Tibial nerve (tissue), 4 donors: ENCODE measurements at places on chromosomes 7 and 10.
A peak's percentile ranks its signal among the peaks of the same experiment; 100 is the strongest.

DNA sequence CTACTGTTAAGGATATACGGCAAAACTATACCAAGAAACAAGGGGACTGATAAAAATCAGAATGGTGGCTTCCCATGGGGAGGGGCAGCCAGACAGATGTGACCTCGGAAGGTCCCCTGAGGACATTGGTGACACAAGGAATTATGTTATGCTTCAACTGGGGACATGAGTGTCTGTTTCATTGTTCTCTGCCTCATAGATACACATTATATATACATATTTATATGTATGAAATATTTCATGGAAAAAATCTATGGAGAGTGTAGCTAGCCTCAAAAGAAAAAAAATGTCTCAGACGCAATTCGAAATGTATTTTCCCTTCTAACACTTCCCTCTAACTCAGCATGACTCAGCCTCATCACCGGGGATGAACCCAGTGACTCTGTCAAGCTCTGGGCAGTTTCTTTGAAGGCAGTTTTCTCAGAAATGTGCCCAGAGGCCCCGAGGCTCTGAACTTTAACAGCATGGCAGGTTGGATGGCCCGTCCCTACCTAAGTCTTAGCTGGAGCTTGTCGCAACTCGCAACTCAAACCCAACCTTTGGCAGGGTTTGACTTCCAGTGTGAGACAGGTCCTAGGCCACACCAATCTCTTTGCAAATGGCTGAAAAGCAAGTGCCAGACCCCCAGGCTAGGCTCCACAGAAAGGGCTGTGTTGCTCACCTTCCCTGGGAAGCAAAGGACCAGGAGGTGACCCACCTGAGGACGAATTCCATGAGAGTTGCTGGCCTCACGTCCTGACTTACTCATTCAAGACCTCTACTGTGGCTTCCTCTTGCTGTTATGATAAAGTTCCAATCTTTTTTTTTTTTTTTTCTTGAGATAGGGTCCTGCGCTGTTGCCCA lies 86.9 kb downstream of the CARD11 start:
- no peak for DNase-seq

GRCh38 chr7:17357952-17358351 lies 59.5 kb downstream of the AHR start:
- no peak for DNase-seq

- no peak for DNase-seq
Observed at GRCh38 chr10:86313621-86314041, 53.0 kb downstream of the GRID1 start.

DNA sequence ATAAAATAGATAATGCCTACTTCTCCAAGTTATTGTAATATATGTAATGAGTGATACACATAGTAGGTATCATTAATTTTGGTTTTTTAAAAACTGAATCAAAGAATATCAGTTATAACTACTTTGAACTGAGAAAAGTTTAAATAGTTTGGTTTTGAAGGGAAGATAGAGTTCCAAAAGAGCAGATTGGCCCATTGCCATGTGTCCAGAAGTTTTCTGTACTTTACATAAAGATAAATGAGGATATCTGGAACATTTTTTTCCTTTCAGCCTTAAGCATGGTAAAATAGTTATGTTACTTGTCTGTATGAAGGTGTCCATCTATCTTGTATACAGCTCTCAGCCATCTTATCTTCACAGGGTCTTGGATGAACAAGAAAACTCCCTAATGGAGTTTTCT lies 97.9 kb upstream of the MXI1 start:
- DNase-seq, result no peak

DNA sequence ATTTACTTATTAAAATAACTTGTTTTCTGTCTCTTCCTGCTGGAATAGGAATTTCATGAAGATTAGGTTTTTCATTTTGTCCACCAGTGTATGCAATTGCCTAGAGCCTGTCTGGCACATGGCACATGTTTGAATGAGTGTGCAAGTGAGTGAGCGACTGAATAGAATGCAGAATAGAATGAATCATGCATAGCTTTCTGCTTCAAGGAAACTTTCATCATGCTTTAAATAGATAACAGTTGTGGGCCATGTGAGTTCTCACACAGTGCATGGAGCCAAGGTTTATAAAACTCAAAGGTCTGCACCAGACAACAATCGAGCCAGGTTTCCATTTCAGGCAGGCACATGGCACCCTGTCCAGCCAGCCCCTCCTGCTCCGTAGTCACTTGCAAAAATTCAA lies 74.2 kb upstream of the HECW1 start:
- no peak for DNase-seq

DNA sequence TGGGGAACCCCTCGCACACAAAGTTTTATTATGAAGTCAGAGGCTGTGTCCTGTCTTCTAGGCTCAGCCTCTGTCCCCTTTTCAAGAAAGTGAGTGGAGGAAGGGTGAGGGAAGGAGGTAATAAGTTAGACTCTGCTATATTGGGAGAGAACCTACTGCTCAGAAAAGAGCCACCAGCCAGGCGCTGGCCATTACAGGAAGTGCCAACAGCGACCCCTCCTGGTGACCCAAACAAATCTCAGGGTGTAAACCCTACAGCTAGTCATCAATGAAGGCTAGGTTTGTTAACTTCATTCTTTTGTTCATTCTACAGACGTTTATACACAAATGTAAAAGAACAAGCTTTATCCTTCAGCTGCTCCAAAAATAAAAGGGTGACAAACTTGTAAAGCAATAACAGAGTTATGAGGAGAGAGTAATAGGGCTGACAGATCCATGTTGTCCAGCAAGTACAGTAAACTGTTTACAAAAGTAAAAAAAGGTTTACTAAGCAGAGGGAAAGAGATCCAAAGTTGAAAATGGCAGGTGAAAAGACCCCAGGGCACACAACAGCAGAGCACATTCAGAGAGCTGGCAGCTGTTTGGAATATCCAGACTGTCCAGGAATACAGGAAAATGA lies 82.7 kb downstream of the FAM204A start:
- DNase-seq, result no peak

DNA sequence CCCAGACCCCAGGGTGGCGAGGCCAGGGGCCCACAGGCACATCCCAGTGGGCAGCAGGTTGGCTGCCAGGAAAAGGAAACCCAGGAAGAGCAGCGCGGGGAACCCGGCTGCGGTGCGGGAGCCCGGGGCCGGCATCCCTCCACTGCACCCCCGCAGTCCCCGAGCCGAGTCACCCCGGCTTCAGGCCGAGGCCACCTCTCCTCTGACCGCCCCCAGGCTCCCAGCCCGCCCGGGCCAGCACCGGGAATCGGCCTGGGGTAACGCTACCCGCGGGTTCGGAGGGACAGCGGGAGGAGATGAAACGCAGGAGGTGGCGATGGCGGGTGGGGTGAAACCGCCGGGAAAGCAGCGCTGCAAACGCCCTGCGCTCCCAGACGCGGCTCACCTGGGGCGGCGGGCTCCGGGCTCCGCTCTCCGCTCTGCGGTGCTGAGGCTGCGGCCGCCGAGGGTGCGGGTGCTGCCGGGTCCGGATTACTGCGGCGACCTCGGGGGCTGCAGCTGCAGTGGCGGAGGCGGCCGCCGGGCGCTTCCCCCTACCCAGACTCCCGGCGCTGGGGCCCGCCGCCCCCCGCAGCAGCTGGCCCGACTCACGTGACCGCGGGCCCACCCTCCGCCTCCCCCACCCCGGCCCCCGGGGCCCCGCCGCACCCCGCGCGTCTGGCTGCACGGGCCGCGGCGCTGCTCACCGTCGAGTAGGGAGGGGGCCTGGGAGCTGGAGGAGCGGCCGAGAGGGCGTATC lies at the start of gene SCRN1:
SCRN1 (minus strand) TSS at position 545 of the 739 bp plus-strand sequence. CDS start 20,734 bp downstream, outside the sequence.
- DNase-seq, result peak; percentile 16

GRCh38 chr10:131667561-131667960 lies 233.2 kb upstream of the PPP2R2D start:
- DNase-seq, result no peak

GRCh38 chr7:75739796-75740672 lies 1.3 kb upstream of the HIP1 start:
- DNase-seq, result no peak

DNA sequence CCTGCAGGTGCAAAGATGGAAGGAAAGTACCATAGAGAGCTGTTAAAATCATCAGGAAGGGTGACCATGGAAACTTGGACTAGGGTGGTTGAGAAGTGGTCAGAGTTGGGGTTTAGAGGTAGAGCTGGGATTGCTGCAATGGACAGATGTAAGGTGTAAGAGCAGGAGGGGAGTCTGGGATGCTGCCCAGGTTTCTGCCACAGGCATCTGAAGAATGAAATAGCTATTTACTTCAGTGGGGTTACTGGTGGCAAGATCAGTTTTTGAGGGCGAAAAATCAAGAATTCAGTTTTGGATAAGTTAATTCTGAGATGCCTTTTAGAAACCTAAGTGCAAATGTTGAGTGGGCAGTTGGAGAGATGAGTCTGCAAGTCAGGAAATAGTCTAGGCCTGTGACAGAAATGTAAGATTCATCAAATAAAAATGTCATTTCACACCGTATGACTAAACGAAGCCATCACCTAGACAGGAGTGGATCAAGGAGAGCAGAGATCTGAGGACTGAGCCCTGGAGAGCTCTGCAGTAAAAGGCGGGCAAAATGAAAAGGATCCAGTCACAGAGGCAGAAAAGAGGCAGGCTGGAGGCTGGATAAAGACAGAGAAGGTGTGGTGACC lies 22.7 kb upstream of the TOMM7 start:
- DNase-seq, result no peak

- peak; percentile 4 for DNase-seq
Observed at GRCh38 chr7:130882396-130882795, 148.4 kb upstream of the KLF14 start.

DNA sequence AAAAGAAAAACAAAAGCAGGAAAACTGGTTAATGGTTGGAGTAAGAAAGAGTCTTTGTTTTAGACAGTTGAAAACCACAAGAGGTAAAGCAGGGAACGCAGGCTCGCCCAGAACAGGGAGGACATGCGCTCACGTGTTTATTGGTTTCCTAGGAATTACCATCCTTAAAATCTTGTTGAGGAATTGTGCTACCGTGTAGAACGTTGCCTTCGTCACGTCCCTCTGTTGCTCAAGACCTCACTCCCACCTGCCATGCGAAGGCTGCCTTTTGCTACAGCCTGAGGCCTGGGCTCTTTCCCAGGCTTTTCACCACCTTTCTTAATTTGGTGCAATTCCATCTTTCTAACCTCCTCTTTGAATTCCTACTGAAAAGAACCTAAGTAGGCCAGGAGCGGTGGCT lies 61.6 kb upstream of the CAMK1D start:
- DNase-seq, result no peak

DNA sequence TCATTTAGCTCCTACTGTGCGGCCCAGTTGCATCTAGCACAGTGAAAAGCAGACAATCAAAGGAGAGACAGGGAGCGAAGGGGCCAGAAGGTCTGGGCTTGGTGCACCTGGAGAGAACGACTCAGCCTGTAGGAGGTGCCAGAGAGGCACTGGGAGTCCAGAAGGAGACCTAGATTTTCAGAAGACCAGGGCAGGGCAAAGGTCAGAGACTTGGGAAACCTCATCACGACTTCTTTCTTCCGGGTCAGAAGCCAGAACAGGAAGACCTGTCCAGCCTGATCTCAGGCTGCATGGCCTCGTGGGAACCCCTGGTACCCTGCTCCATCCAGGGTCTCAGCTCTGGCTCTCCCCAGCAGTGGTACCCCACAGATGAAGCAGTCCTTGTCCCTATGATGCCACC lies 5.2 kb downstream of the AGAP3 start:
- no peak for DNase-seq

- DNase-seq, result no peak
Observed at GRCh38 chr7:96402913-96403312, 81.0 kb upstream of the SLC25A13 start.

GRCh38 chr7:68984306-68984705 lies 614.0 kb upstream of the AUTS2 start:
- no peak for DNase-seq

- no peak for DNase-seq
Observed at GRCh38 chr7:74289659-74290552, 699 bp downstream of the CLIP2 start.

DNA sequence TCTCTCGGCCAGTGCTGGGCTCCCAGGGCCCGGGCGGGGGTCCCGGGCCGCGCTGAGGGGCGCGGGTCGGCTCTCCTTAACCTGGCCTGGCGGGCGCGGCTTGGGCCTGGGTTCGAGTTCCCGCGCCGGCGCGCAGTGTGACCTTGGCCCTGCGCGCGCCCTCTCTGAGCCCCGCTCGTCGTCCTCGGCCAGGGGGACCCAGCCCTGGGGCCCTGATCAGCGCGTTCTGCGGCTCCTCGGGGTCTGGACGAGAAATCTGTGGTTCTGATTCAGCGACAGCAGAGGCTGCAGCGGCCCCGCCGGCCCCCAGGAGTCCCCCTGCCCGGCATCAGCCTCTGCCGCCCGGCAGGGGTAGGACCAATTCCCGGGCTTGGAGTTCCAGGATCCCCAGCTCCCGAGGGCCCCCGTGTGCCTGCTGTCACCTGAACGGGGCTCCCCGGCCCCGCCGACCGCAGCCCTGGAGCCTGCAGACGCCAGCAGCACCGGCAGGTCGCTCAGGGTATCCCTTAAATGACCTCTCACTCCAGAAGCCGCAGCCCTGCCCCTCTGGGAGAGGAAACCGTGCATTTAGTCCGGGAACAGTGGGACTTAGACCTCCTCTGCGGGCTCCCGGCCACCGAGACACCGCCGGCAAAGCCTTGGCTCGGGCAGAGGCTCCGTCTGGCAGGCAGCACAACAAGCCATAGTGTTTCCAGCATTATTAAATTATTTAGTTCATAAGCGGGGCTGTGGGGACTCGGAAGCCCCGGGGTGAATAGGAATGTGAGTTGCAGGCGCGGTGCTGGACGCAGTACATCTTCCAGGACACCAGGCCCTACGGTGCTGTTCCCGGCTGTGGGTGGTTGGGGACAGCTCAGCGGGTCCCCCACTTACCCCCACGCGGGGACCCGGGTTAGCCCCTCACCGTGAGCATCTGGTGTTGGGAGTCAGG lies 572 bp downstream of the CHST12 start:
- no peak for DNase-seq

DNA sequence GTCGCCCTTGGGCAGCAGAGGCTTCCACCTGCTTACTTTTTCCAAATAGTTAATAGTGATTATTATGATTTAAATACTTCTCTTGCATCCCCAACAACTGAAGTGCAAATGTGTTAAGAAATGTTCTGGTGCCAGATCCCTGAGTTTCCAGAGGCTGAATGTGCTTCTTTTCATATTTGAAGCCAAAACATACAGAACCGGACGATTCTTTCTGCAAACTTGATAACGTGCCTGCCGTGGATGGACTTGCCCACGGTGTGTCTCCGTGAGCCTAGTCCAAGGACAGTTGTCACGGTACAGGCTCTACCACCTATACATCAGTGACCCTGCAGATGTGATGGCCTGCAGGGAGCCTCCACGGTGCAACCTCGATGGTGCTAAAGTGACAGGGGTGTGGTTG lies 198.6 kb upstream of the LYZL2 start:
- DNase-seq, result no peak

DNA sequence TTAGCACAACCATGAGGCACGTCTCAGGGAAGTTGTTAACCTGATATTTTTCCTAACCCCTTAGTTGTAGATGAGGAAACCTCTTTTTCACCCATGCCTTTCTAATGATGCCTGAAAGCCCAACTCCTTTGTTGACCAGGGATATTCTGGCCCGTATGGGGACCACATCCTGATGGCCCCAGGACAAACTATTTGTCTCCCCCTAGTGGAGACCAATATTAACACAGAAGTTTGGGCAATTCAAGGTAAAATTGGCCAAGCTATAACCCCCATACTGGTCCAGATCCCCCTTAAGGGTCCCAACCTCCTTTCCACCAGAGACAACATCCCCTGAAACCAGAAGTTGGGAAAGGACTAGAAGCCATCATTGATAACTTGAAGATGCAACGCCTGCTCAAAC lies 893.3 kb downstream of the SORCS1 start:
- DNase-seq, result no peak

GRCh38 chr10:11530806-11531205 lies 80.6 kb downstream of the USP6NL start:
- DNase-seq, result no peak

GRCh38 chr10:132805599-132805998 lies 19.7 kb upstream of the NKX6-2 start:
- DNase-seq, result no peak
